Activated CD8-positive, alpha-beta memory T cell treated with anti-CD3 and anti-CD28 coated beads for 1 hour (primary cell): ENCODE measurements at places on chromosomes 7 and 10.

DNA sequence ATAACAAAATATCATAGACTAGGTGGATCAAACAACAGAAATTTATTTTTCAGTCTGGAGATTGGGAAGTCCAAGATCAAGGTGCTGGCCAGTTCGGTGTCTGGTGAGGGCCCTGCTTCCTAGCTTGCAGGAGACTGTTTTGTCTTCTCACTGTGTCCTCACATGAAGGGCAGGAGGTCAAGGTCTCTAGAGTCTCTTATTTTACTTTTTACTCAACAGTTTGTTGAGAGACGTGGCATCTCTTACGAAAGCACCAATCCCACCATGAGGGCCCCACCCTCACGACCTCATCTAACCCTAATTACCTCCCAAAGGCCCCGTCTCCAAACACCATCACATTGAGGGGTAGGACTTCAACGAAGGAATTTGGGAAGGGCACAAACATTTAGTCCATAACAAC lies 41.2 kb upstream of the SORBS1 start:
- no peak for DNase-seq

GRCh38 chr7:18191862-18192625 lies 164.4 kb upstream of the PRPS1L1 start:
- DNase-seq, result no peak

- no peak for DNase-seq
Measured at GRCh38 chr10:109007514-109007913, 915.8 kb downstream of the XPNPEP1 start.

GRCh38 chr10:130020651-130021382 lies 56.7 kb upstream of the EBF3 start:
- DNase-seq, result no peak

DNA sequence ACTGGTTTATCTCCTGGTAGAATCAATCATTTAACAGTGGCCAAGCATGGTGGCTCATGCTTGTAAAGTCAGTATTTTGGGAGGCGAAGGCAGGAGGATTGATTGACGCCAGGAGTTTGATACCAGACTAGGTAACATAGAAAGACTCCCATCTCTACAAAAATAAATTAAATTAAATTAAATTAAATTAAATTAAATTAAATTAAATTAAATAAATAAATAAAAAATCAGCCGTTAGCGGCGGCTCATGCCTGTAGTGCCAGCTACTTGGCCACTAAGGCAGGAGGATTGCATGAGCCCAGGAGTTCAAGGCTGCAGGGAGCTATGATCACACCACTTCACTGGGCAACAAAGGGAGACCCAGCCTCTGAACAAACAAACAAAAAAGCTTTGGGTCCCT lies 342.3 kb downstream of the LRRTM3 start:
- DNase-seq, result no peak

GRCh38 chr10:34008656-34009055 lies 674.2 kb upstream of the NRP1 start:
- DNase-seq, result no peak

DNA sequence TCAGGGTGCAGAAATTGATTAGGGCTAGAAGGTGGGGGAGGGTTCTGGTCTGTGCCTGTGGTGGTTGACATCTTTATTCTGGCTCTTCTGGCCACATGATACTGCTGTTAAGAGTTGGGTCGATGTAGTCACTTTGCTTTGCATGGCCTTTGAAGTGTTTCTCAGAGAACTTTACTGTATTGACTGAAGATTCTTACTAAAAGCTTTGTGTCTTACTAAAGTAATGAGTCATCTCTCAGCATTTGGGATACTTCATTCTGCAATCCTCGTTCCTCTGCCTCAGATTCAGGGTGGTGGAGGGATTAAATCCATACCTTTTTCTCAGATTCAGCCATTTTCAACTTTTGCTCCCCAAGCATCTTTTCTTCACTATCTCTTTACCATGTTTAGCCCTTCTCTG lies 38.6 kb downstream of the STEAP4 start:
- DNase-seq, result no peak

DNA sequence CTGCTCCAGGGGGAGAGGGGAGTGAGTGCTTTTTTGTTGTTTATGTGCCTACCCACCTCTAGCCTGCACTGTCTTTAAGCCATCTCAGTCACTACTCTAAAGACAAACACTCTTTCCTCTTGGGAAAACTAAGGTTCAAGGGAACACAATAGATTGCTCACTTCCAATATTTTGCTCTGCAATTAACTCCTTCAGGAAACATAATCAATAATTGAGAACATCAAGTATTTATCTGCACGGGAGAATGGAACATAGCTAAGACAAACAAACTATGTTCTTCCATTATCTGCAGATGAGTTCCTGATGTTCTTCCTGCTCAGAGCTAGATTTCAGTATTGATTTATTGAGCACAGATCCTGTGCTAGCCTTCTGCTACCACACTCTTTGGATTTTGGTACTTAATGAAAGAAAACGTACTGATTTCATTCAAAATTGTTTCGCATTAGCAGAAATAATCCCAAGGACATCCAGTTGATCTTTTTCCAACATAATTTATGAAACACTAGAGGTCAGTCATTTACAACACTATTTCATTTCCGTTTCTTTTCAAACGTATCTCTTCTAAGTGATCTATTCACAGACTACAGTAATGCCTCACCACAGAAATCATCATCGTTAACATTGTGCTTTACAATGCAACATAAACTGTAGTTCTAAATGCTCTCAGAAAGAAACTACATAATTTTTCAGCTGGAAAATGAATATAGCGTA lies 8.3 kb downstream of the NEBL start:
- no peak for DNase-seq
